ENCODE measurements at places on chromosomes 16 and 17. TPM values are rescaled to one million over a fixed set of nuclear protein-coding genes. Genes with fewer than 3 reads are reported as not detected.

FADS6 gene
- total RNA-seq = not detected

SLX1B gene
- 3.8 TPM for total RNA-seq

PRAC1 gene
- total RNA-seq = 0.88 TPM

CIBAR2 gene
- total RNA-seq = not detected

KRTAP4-4 gene
- not detected for total RNA-seq

DNA sequence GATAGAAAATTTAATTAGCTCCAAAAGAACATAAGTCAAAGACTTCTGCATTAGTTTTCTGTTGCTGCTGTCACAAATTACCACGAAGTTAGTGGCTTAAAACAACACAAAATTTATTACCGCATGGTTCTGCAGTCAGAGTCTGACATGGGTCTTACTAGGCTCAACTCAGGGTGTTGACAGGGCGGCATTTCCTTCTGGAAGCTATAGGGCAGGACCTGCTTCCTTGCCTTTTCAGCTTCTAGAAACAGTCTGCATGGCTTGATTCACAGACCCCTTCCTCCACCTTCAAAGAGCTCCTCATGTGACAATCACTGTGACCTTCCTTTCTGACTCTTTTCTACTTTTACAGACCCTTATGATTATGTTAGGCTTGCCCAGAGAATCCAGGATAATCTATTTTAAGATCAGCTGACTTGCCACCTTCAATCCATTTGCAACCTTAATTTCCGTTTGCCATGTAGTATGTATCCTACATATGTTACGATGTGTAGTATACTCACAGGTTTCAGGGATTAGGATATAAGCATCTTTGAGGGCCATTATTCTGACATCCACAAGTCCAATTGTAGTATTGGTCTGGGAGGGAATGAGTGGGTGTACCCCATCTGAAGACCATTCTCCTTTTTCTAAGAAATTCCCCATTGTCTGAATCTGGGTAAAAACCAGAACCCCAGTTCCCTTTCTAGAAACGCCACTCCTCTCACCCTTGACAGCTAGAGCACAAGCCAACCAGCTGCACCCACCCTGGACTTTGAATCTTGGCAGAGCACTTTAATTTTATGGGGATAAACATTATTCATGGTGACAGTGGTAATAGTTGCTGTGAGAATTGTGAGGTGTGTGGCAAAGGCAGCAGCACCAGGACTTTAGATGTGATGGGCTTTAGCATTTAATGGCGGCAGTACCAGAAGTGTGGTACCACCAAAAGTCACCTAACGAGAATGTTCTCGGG lies 265.5 kb downstream of the KCNJ2 start:
- DNase-seq = no peak

DNA sequence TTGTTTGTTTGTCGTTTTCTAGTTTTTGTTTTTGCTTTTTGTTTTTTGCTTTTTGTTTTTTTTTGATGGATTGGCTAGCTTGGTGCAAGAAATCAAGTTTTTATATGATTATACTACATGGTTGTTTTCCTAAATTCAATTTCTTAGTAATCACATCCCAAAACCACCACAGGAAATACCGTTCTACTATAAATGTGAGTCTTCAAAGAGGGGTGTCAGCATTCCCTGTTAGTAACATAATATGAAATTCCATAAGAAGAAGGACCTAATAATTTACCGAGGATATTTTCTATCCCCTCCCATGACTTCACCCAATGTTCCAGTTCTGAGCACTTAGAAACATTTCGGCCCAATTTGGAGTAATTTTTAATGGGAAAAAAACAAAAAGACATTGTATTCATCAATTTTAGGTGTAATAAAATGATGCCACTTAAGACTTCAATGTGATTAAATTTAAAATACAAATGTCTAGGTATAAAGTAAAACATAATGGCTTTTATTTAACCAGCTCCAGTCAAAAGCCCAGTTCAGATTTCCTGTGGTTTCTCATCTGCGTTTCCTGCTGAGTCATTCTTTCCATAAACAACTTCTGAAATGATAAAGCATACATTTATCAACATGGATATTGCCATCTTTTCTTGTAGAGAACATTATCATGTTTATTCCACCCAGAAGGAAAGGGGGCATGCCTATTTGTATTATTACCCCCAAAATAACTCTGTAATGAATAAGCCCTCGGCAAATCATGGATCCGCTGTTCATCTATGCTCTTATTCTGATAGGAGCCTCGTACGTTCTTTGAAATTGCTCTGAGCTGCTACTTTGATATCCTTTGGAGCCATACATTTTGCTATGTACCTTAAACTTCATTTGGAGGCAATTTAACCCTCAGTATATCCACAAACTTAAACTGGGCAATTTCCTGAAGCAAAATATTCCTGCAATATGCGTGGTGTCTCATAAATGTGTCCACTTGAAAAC lies 28.1 kb downstream of the HSBP1 start:
- peak; percentile 85 for DNase-seq

DNA sequence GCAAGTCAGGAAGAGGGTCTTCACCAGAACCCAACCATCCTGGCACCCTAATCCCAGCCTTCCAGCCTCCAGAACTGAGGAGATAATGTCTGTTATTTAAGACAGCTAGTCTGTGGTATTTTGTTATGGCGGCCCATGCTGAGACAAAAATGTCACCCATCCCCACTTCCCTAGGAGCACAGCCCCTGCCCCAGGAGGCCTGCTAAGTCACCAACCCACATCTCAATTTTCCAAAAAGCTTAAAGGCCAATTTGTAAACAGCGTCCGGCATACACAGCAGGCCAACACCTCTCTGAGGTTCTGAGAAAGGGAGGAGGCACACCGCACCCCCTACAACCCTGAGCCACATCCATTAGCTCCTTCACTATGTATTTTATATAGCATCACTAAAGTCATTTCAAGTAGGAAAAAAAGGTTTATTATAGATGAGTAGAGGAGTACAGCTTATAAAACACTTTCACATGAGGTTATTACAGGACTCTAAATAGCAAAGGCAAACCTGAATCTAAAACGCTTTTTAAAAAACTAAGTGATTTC lies 6.9 kb downstream of the TMEM170A start:
- no peak for DNase-seq

DNA sequence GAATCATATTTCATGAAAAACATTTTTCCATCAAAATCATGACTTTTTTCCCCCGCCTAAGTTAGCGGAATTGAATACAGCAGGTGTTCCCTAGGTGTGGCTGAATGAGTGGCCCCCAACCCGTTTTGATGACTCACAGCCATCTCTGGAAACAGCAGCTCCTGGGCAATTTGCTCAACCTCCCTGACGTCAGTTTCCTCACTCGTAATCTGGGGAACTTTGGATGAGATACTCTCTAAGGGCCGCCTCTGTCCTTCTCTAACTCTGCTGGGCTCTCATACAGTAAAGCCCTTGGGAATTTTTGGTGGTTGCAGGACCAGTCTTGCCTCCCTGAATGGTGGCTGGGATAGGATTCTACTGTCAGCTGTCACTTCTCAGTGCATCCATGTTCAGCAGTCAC lies 11.6 kb upstream of the NTN1 start:
- no peak for DNase-seq

- DNase-seq = no peak
These were observed 36.0 kb upstream of the SLC39A11 start for GRCh38 chr17:73128496-73128895.

- DNase-seq = peak; percentile 61
These were observed 30.2 kb upstream of the RASD1 start for GRCh38 chr17:17526369-17526768.

DNA sequence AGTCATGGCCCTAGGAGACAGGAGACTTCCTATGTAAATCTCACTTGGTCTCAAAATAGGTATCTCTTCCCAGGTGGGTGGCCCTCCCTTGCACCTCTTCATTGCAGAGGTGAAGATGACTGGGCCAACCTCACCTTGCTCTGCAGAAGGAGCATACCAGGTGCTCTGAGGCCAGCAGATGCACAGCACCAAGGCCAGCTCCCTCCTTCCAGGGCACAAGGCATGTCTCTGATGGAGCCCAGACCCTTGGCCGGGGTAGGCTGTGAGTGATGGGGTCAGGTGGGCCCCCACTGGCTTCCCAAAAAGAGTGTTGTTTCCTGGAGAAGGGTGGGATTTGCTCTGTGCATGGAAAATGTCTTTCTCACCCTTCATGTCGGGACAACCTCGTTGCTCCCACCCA lies 12.8 kb downstream of the CACNG5 start:
- no peak for DNase-seq

DNA sequence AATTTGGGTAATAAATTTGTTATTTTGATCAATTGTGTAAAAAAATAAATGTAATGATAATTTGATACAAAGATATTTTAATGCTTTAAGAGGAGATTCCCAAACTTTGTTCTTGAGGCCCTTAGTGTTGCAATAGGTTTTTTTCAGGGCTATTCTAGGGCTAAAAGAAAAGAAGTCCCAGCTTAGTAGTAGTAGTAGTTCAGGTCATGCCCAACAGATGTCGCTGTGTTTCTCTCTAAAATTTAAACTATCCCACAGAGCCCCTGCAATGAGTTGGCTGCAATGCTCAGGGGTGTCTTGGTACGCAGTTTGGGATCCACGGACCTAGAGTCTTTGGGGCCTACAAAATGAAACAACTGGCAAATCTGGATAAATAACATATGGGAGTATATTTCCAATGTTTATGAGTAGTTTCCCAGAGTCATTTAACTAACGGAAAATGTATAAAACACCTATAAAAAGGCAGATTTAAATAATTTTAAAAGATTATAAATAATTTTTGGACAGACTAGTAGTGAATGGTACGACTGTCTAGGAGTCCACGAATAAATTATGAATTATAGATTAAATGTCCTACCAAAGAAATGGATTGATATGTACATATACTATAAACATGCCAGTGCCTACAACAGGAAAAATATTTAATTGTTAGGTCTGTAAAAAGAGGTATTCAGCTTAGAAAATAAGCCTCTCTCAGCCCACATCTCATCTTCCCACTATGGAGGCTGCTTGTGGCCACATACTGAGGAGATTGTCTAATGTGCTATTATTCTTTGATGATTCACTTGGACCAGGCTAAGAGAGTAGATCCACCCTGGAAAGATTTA lies 228.5 kb upstream of the PMFBP1 start:
- DNase-seq = peak; percentile 79

GRCh38 chr17:75763613-75764416 lies 1.2 kb downstream of the GALK1 start:
- DNase-seq = peak; percentile 79

DNA sequence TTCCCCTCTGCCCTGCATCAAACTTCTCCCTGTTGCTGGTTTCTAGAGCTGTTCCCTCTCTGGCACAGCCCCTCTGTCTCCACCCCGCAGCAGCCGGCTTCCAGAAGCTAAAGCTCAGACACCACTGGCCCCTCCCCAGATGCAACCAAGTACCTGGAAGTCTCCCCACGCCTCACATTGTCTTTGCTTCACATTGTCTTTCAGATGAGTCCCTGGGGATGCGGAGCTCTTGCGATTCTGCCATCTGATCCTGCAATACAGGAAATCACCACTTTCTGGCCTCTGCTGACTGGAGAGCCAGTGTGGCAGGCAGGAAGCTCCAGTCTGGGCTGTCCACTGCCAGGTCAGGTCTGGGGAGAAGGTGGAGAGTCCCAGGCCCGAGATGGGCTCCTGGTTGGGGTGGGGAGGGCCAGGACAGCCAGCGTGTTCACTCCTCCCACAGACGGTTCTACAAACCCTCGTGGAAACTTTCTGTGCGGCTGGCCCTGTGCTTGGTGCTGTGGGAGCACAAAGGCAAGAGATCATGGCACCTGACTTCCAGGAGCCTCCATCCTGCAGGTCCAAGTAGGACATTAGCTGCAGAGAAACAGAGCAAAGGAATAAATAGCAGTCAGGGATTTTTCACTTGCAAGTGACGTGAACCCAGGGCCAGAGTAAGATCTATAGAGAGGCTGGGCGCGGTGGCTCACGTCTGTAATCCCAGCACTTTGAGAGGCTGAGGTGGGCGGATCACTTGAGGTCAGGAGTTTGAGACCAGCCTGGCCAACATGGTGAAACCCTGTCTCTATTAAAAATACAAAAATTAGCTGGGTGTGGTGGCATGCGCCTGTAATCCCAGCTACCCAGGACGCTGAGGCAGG lies 47.9 kb upstream of the MAP3K14 start:
- peak; percentile 67 for DNase-seq

DNA sequence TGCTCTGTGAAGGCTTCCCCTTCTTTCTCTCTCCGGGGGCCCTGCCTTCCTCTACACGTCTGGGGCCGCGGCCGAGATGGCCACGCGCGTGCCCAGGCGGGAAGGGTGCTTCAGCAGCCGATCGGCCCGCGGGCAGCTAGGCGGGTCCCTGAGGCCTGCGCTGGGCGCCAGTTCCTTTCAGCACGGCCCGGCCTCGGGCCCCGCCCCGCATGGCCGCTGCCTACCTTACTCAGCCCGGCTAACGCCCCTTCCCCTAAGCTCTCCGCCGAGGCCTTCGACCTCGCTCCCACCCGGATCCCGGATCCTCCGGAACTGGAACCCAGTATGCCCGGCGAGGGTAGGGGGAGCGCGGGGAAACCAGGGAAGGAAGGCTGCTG lies 335 bp downstream of the TMEM11 start:
- DNase-seq = peak; percentile 94

GRCh38 chr16:48558371-48558841 lies 51.6 kb downstream of the N4BP1 start:
- DNase-seq = no peak

DNA sequence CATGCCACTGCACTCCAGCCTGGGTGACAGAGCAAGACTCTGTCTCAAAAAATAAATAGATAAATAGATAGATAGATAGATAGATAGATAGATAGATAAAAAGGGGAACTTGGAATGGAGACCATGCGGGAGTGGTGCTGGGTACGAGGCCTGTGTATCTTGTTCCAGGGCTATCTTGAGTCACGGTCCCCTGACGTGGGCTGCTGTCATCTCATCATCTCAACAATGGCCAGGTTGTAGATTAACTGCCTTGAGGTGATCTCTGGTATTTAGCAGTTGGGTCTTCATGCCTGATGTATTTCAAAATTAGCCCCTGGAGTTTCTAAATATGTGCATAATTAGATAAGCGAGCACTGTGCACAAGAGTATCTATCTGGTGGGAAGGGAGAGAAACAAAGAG lies 212.1 kb downstream of the CDRT15L2 start:
- no peak for DNase-seq

DNA sequence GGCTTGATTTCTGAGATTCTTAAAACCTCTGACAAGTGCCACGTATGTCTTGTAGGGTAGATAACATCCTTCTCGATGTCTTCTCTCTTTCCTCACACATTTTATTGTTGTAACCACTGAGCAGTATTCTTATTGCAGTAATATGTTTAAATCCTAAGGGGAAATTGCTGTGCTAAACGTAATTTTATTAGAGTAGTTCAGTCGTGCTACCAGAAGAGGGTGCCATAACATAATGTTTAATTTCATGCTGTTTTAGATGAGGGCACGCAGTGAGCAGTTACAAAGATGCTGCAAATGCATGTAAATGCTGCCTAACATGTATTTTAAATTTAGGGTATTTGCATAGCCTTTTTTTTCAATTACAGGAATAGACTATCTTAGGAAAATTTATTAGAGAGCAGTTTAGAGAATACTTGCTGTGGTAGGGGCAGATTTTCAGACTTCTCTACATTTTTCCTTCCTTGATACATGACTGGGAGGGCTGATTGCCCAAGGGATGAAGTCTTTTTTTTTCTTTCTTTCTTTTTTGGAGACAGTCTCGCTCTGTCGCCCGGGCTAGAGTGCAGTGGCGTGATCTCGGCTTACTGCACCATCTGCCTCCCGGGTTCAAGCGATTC lies 51.7 kb downstream of the GAN start:
- DNase-seq = peak; percentile 67
